Heart left ventricle (tissue), 16 donors: ENCODE measurements at places on chromosomes 11 and 22.

- no peak for DNase-seq
Observed at GRCh38 chr22:31139866-31140716, at the start of gene PLA2G3. TSS of gene PLA2G3 (minus strand) at chr22:31140508. CDS start at chr22:31140354, 154 bp downstream.

- DNase-seq: no peak
Observed at GRCh38 chr11:69251639-69252489, 42.1 kb upstream of the MYEOV start.

DNA sequence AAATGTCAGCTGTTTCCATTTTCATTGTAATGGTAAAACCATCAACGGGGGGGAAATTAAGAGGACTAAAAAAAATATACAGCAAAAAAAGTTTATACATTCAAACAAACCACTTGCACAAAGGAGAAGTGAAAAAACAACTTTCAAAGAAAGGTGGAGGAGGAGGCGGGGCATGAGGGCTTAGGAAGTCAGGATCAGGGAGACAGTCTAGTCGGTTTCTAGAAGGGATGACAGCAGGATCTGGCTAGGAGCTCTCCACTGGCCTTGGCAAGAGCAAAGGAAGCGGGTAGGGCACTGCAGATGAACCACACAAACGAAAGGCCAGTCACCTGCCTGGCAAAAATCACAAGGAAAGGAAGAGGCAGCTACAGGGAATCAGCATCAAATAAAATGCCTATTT lies 31.0 kb downstream of the NAP1L4 start:
- DNase-seq: no peak

- DNase-seq: no peak
Observed at GRCh38 chr11:850775-851763, 8.4 kb downstream of the TSPAN4 start.

GRCh38 chr11:125679397-125679796 lies 1.2 kb downstream of the ACRV1 start:
- DNase-seq: no peak
